ENCODE measurements at places on chromosomes 16 and 17.

DNA sequence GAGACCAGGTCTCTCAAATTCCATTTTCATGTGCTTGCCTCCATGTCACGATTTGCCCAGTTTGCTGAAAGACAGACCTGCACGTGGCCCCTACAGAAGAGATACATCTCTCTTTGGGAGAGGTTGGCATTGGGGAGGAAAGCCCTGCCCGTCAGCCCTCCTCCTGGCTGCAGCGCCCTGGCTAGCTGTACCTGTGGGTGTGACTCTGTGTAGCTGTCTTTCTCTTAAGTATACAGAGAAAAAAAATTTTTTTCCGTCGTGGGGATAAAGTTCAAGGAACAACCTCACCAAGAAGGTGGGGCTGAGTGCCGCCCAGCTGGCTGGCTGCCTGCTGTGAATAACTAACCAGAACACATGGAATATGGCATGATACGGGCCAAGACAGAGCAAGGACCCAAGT is 26.5 kb downstream of the TMEM98 start:
- DNase-seq = no peak

DNA sequence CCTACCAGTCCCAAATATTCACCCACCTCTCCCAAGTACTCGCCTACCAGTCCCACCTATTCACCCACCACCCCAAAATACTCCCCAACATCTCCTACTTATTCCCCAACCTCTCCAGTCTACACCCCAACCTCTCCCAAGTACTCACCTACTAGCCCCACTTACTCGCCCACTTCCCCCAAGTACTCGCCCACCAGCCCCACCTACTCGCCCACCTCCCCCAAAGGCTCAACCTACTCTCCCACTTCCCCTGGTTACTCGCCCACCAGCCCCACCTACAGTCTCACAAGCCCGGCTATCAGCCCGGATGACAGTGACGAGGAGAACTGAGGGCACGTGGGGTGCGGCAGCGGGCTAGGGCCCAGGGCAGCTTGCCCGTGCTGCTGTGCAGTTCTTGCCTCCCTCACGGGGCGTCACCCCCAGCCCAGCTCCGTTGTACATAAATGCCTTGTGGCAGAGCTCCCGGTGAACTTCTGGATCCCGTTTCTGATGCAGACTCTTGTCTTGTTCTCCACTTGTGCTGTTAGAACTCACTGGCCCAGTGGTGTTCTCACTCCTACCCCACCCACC is 29.8 kb downstream of the POLR2A start:
- DNase-seq = no peak

DNA sequence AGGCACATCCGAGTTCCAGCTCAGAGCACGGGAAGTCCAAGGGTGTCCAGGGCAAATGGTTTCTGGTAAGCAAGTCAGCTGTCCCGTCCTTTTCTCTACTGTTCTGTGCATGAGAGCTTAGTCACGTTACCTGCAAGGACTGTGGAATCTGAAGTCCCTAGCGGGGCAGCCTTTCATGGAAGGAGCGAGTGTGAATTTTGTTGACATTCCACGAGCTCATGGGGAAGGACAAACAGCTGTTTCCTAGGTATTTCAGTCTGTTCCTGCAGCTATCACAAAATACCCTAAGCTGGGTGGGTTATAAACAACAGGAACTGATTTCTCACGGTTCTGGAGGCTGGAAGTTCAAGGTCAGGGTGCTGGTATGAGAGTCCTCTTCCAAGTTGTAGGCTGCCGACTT is 109.2 kb downstream of the SDR42E1 start:
- DNase-seq = no peak

GRCh38 chr17:7139400-7139799 is 24.8 kb upstream of the ASGR2 start:
- DNase-seq = no peak

GRCh38 chr16:82867485-82867884 is 240.7 kb downstream of the CDH13 start:
- DNase-seq = no peak

- DNase-seq = peak; percentile 48
Measured at GRCh38 chr16:12896562-12896961, 4.8 kb upstream of the SHISA9 start.

GRCh38 chr17:45070001-45070400 is 8.9 kb downstream of the NMT1 start:
- no peak for DNase-seq

GRCh38 chr16:57379579-57379978 is 7.3 kb downstream of the CX3CL1 start:
- DNase-seq = no peak

- DNase-seq = no peak
Measured at GRCh38 chr16:84989749-84990620, 21.4 kb downstream of the ZDHHC7 start.

GRCh38 chr16:57620335-57621231 is 7.8 kb upstream of the ADGRG1 start:
- no peak for DNase-seq

DNA sequence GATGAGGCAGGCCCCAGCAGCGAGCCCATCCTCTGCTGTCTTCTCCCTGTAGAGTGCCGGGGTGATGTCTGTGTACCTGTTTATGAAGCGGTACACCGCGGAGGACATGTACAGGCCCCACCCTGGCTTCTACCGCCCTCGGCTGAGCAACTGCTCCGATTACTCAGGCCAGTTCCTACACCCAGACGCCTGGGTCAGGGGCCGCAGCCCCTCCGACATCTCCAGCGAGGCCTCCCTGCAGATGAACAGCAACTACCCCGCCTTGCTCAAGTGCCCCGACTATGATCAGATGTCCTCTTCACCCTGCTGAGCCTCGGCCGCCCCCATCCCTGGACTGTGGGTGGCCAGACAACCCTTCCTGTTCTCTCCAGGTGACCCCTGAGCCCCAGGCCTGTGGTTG is 50.0 kb downstream of the CACNG5 start:
- no peak for DNase-seq

DNA sequence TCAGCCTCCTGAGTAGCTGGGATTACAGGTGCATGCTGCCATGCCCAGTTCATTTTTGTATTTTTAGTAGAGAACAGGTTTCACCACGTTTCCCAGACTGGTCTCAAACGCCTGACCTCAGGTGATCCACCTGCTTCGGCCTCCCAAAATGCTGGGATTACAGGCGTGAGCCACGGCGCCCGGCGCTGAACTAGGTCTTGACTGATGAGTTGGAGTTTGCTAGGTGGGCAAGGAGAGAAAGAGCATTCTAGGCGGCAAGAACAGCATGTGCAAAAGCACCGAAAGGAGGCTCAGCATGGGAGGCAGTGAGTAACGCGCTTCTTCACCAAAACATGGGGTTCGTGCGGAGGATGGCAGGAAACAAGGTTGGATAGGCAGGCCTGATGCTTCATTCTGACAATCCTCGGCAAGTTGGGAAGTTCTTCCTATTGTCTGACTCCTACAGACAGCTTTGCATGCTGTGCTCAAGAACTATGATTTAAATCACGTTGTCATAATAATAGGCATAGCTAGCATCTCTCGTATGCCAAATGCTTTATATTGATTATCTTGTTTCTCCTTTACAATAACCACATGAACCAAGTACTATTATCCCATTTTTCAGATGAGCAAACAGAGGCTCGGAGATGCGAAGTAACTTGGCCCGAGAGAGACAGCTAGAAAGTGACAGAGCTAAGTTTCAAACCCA is 26.5 kb downstream of the NEUROD2 start:
- DNase-seq = no peak

DNA sequence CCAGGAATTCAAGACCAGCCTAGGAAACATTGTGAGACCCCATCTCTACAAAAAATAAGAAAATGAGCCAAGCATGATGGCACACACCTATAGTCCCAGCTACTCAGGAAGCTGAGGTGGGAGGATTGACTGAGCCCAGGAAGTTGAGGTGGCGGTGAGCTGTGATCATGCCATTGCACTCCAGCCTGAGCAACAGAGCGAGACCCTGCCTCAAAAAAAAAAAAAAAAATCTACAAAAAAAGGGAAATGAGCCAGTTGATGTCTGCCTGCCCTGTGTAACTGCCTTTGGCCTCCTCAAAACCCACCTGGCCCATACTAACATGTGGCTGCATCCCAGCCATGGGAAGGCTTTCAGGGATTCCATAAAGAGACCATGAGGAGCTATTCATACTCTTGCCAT is 4.5 kb downstream of the RANBP10 start:
- peak; percentile 76 for DNase-seq

- peak; percentile 33 for DNase-seq
Measured at GRCh38 chr16:87416826-87417527, 24.8 kb downstream of the MAP1LC3B start.

GRCh38 chr17:63190821-63191370 is 224.9 kb downstream of the TANC2 start:
- no peak for DNase-seq

All from Jurkat, Clone E6-1 (cell line).